ENCODE measurements at places on chromosomes 3 and 15. TPM values are rescaled to one million over a fixed set of nuclear protein-coding genes. Genes with fewer than 3 reads are reported as not detected.

- no peaks in the 10 kb centered on the region for H3K4me1 ChIP-seq
- no peak for DNase-seq
- peaks cover 1% of the 10 kb centered on the region for H3K27me3 ChIP-seq
- H3K36me3 ChIP-seq = peaks cover under 1% of the 10 kb centered on the region
- H3K27ac ChIP-seq = no peak overlapping the region
Measured at GRCh38 chr15:48059791-48060190, 61.0 kb upstream of the SLC24A5 start.

Gene ACKR2
- total RNA-seq = 0.64 TPM

GRCh38 chr15:74200871-74201419 lies 1.6 kb downstream of the STRA6 start:
- H3K4me1 ChIP-seq = peaks cover 28% of the 10 kb centered on the region
- H3K36me3 ChIP-seq = no peaks in the 10 kb centered on the region
- H3K4me3 ChIP-seq = peak overlapping the region; percentile 34
- no peak overlapping the region for H3K27ac ChIP-seq
- peaks cover 2% of the 10 kb centered on the region for H3K27me3 ChIP-seq

Gene GOLGA8K
- total RNA-seq = not detected

Gene PATL2
- not detected for total RNA-seq

DNA sequence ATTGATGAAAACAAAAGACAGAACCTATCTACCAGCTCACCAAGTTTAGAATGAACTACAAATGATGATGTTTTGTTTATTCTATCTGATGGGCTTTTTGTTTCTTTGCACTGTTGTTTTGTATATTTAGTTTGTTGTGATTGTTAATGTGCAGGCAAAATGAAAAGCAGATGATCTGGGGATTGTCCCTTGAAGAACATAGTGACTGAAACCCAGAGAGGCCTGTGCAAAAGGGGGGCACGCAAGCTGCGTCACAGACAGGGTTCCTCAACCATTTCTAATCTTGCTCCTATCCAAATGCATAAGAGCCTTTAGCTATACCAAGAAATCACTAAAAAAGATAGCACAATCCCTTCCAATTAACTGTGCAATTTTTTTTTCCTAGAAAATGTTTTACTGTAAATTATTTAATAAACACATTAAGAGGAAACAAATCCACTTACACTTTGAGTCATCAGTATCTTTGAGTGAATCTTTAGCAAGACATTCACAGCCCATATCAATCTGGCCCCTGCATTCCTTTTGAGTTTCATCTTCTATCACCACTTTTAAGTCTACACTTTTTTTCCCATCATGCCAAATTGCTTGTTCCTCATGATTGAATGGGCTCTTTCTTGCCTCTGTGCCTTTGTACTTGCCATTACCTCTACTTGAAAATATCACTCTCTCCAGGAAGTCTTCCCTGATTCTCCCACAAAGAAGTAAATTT lies 220.3 kb downstream of the ATP8B4 start:
- no peak overlapping the region for H3K4me3 ChIP-seq
- no peaks in the 10 kb centered on the region for H3K27me3 ChIP-seq
- H3K36me3 ChIP-seq = no peaks in the 10 kb centered on the region
- H3K27ac ChIP-seq = no peak overlapping the region
- DNase-seq = no peak

GRCh38 chr3:128362026-128362965 lies 104.4 kb downstream of the DNAJB8 start:
- no peak overlapping the region for H3K27ac ChIP-seq
- no peak for DNase-seq
- H3K27me3 ChIP-seq = peaks cover 3% of the 10 kb centered on the region
- peaks cover 3% of the 10 kb centered on the region for H3K4me1 ChIP-seq
- peaks cover 9% of the 10 kb centered on the region for H3K36me3 ChIP-seq

DNA sequence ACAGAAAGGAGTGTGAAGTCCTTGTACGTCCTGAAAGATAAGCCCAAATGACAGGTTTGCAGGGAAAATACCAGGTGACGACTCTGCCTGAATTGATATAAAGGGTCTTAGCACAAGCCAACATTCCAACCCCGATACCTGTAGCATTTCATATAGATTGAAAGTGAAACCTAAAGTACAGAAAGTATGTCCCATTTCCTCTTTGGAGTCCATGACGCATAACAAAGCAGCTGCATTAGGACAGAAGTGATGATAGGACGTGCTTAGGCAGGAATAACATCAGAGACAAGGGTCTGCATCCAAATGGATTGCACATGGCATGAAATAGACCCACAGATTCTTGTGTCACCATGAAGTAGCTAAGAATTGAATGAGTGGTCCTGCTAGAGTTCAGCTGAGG lies 187.0 kb upstream of the ROBO1 start:
- no peaks in the 10 kb centered on the region for H3K27me3 ChIP-seq
- DNase-seq = no peak
- peaks cover 3% of the 10 kb centered on the region for H3K4me1 ChIP-seq
- no peaks in the 10 kb centered on the region for H3K36me3 ChIP-seq

- no peaks in the 10 kb centered on the region for H3K4me1 ChIP-seq
- peaks cover 13% of the 10 kb centered on the region for H3K36me3 ChIP-seq
- H3K27me3 ChIP-seq = peaks cover 9% of the 10 kb centered on the region
- DNase-seq = no peak
- no peak overlapping the region for H3K4me3 ChIP-seq
Measured at GRCh38 chr3:186366206-186366605, 4.2 kb upstream of the DGKG start.

Gene LIPH
- total RNA-seq = not detected

DNA sequence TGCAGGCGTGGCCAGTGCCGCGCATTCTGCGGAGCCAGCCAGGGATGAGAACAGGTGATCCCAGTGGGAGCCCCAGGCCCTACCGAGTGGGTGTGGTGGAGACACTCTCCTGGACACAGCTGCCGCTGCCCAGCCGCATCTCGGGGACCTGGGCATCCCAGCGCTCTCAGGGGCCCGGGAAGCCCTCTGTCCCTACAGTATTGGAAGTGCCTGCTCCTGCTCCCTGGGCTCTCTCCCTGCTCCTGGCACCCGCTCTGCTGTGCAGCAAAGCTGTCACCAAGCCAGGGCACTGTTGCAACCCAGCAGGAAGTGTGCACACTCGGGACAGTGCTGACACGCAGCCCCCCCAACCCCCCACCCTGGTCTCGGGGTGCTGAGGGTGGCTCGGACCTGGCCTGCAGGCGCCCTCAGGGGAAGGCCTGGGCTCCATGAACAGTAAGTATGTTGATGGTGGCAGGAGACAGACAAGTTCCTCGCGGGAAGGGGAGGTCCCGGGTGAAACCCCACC lies 1177.4 kb upstream of the GBE1 start:
- DNase-seq = no peak
- no peaks in the 10 kb centered on the region for H3K36me3 ChIP-seq
- no peaks in the 10 kb centered on the region for H3K27me3 ChIP-seq
- H3K27ac ChIP-seq = no peak overlapping the region

DNA sequence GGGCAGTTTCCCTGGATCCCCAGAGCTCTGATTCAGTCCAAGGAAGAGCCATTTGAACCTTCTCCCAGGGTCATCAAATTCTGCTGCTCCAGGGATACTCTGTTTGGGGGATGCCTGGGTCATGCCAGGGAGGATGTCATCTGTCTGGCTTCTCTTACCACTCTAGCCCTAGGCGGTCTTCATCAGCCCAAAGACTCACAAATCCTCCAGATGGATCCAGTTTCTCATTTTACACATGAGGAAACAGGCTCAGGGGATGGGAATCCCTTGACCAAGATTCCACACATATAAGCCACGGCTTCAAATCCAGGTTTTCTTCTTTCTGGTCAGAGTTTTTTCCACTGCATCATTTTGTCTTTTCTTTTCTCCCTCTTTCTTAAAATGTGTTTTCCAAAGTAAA lies 36.7 kb downstream of the SLC28A1 start:
- H3K4me1 ChIP-seq = peaks cover 5% of the 10 kb centered on the region
- H3K27me3 ChIP-seq = peaks cover 9% of the 10 kb centered on the region
- H3K4me3 ChIP-seq = no peak overlapping the region
- DNase-seq = no peak
- no peaks in the 10 kb centered on the region for H3K36me3 ChIP-seq
- H3K27ac ChIP-seq = no peak overlapping the region

DNA sequence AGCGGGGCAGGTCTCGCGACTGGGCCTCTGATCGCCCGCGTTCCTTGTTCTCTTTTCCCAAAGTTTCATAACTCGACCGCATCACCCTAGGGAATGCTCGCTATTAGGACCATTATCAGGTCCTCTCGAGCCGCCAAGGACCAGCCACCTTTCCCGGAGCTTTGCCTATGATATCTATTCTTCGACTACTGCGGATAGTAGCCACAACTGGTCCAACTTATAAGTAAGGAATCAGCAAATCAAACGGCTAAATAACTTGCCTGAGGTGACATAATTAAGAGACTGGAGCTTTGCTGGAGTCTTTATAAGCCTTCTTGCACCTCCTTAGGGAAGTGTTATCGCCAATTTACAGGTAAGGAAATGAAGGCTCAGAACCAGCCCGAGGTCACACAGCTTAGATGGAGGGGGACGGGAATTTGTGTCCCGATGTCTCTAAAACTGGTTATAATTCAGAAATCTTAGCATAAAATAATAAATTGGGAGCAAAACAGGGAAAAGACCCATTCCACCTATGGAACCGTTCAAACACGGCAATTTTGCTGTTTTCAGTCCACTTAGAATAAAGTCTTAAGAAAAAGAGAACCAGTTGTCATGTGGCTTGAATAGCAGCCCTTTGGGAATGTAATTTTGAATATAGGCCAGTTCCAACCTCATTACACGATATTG lies 479 bp upstream of the PLD1 start:
- H3K27ac ChIP-seq = no peak overlapping the region
- peaks cover 2% of the 10 kb centered on the region for H3K4me1 ChIP-seq
- peak overlapping the region; percentile 82 for H3K4me3 ChIP-seq
- peaks cover 6% of the 10 kb centered on the region for H3K27me3 ChIP-seq

Gene GOLGA8R
- total RNA-seq = not detected

Gene GABRR3
- not detected for total RNA-seq

Gene VPS39
- total RNA-seq = 94.4 TPM

Gene SI
- not detected for total RNA-seq

DNA sequence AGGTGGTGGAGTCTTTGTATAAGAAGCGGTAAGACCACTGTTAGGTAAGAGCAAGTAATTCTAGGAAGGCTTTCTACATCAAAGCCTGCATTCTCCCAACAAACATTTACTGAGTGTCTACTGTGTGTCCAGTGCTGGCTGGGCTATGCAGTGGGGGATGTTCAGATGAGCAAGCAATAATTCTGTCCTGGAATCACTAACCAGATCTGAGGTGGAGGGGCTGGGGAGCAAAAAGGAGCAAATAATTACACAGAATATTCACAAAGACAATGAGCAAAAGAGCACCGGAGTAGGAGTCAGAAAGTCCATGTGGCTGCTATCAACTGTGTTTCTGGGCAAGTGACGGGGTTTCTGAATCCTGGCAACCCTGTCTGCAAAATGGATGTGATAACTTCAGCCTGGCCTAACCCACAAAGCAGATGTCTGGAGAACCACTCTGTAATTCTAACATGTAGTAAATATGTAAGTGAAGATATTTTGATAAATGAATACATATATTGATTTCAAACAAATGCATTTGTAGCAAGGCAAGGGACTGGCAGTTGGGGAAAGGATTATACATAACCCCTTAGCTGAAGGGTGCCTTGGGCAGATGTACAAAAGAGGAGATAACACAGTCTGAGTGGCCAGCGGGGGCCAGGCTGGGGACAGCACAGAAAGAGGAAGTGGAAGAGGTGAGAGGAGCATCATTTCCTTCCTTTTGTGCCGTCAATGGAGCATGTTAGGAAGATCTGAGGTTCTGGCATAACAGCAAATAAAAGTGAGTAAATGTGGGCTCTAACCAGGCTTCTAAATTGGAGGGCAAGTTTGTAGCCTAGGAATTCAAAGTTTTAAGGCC lies 28.8 kb downstream of the CYP8B1 start:
- H3K4me1 ChIP-seq = no peaks in the 10 kb centered on the region
- H3K27me3 ChIP-seq = peaks cover 2% of the 10 kb centered on the region
- DNase-seq = no peak
- H3K4me3 ChIP-seq = no peak overlapping the region
- H3K27ac ChIP-seq = no peak overlapping the region

Gene DGKG
- total RNA-seq = 24.1 TPM

- H3K4me1 ChIP-seq = peaks cover 5% of the 10 kb centered on the region
- peak overlapping the region; percentile 3 for H3K4me3 ChIP-seq
- DNase-seq = no peak
- H3K27me3 ChIP-seq = no peaks in the 10 kb centered on the region
- H3K27ac ChIP-seq = peak overlapping the region; percentile 59
Measured at GRCh38 chr15:42275780-42276391, 2.7 kb upstream of the TMEM87A start.

- no peak overlapping the region for H3K4me3 ChIP-seq
- H3K4me1 ChIP-seq = no peaks in the 10 kb centered on the region
- DNase-seq = no peak
- no peaks in the 10 kb centered on the region for H3K36me3 ChIP-seq
- H3K27ac ChIP-seq = no peak overlapping the region
Measured at GRCh38 chr3:140103166-140103565, 168.2 kb downstream of the CLSTN2 start.

DNA sequence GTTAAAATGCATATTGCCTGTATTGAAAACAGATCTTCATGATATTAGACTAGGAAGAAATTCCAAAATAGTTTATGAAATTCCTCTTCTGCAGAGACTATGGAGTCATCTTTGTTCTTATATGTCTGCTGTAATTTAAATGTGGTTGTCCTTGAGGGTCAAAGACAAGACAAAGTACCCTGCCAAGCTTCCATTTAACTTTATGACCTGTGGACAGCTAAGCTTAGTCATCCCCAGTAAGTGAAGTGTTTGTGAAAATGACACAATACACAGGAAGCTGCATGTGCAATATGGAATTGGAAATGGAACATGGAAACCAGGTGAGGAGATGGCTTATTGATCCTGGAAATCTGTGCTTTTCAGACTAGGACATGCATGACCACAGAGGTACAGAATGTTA lies 68.5 kb upstream of the GBE1 start:
- H3K4me3 ChIP-seq = no peak overlapping the region
- DNase-seq = no peak
- H3K4me1 ChIP-seq = no peaks in the 10 kb centered on the region
- no peaks in the 10 kb centered on the region for H3K36me3 ChIP-seq

Gene MYO5C
- total RNA-seq = 0.66 TPM

GRCh38 chr15:65249641-65250040 lies 37.0 kb downstream of the PARP16 start:
- H3K27ac ChIP-seq = no peak overlapping the region
- no peak overlapping the region for H3K4me3 ChIP-seq
- H3K27me3 ChIP-seq = peaks cover 5% of the 10 kb centered on the region

GRCh38 chr3:121836481-121836880 lies 1.5 kb downstream of the EAF2 start:
- no peak overlapping the region for H3K27ac ChIP-seq
- no peak overlapping the region for H3K4me3 ChIP-seq
- peaks cover 3% of the 10 kb centered on the region for H3K27me3 ChIP-seq
- no peaks in the 10 kb centered on the region for H3K36me3 ChIP-seq
- DNase-seq = no peak

Gene C15orf39
- total RNA-seq = 9.0 TPM

DNA sequence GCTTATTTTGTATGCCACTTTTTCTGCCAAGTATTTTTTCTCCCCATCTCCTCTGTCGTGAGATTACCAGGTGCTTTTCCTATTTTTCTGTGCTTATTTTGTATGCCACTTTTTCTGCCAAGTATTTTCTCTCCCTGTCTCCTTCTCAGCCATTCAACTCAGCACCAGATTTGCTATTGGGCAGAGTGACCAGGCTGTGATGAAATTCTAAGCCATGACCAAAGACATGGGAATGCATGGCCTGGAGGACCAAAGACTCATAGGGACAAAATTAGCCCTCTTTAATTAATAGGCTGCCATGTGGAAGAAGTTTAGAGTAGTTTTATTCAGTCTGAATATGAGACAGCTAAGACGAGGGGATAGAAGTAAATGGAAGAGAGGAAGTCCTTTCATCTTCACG lies 257.4 kb downstream of the SQOR start:
- no peak overlapping the region for H3K4me3 ChIP-seq
- DNase-seq = no peak
- H3K27me3 ChIP-seq = no peaks in the 10 kb centered on the region
- H3K36me3 ChIP-seq = no peaks in the 10 kb centered on the region
- H3K4me1 ChIP-seq = no peaks in the 10 kb centered on the region

Gene CAPN3
- total RNA-seq = 1.8 TPM

Gene VPS13C
- total RNA-seq = 93.8 TPM

Gene CASR
- total RNA-seq = not detected
